ENCODE measurements at places on chromosomes 3 and 15.

DNA sequence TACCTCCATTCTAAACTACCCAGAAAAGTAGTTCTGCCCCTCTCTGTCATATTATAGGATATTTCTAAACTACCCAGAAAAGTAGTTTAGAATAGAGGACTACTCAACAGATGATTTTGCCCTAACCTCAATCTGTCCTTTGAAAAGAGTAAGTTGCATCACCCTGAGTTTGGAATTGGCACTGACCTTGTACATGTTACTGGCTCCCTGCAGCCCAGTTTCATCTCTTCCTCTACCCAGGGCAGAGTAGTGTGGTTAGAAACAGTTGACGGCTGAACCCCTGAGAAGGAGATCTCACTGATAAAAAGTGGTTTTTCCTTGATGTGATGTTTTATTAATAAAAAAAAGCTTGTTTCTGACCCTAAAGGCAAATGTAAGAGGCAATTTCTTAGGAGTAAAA, 340.5 kb upstream of the NECTIN3 start:
- DNase-seq, result no peak

GRCh38 chr3:186216900-186217819, 108.3 kb upstream of the ETV5 start:
- no peak for DNase-seq

DNA sequence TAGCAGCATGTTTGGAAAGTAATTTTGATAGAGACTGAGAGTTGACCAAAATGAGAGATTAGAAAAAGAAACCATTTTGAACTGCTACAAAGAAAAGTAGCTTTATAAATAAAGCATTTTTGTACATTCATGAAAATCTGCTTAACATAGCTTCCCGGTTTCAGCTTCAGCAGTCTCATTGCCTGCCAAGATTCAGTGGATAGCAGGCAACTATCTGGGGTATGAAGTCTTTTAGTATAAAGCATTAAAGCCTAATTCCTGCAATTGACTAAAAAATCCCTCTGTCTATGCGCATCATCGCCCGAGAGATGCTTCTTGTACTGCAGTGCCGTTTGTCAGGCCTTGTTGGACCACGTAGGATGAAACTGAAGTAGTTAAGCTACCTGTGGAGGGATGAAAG, 588.4 kb downstream of the NAALADL2 start:
- DNase-seq, result no peak

DNA sequence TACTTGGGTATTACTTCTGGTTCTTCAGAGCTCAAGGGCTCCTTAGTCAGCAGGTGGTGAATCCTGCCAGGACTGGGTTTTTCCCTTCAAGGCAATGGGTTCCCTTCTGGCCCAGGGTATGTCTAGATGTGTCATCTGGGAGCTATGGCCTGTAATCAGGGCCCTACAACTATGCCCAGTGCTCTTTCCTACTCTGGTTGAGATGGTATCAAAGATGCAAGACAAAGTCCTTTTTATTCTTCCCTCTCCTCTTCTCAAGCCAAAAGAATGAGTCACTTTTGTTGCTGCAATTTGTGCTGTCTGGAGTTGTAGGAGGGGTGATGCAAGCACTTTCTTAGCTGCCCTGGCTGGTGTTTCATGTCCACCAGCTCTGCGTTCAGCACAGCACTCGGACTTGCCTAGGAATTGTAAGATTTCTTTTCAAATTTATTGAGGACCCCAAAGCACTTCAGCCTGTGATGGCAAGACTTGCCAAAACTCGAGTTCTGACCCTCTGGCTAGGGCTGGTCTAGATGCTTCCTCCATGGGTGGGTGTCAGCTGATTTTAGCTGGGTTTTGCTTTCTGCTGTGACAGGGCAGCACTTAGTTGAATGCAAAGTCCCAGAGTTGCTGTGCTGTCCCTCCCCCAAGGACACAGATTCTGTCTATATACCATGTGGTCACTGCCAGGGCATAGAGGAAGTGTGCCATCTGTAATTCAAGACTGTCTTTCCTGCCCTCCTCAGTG, 129.2 kb upstream of the CBLB start:
- DNase-seq, result no peak

DNA sequence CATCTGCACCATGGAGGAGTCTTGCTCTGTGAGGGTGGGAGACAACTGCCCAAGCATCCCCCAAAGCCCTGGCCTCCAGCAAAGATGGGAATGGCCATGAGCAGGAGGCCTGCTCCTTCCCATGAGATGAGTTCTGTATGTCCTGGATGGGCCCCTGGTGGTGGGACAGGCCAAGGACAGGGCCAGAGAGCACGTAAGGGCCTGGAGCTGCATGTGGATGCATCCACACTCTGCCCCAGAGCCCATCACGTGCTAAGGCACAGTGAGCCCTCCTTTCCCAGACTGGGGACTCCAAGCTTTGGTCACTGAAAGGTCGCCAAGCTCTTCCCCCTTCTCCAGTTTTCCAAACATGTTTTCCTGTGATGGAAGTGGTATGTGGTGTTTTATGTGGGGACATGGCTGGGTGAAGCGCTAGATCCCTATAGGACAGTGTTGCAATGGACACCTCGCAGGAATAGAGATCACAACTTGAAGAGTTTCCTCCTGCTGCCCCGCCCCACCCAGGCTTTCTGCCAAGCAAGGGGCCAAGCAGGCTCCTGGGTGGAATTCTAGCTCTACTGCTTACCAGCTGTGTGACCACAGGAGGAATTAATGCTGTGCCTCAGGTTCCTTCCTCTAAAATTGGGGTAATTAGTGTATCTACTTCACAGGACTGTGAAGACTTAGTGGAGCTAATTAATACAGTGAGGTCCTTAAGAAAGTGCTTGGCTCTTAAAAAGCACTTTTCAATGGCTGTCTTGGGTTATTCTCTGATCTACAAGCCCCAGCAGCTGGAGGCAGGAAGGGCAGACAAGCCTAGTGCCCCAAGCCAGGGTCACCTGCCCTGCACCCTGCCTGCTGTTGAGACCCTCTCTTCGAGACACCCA, 106.4 kb upstream of the RPL32 start:
- no peak for DNase-seq

GRCh38 chr3:57152151-57153143, 12.7 kb downstream of the IL17RD start:
- no peak for DNase-seq

DNA sequence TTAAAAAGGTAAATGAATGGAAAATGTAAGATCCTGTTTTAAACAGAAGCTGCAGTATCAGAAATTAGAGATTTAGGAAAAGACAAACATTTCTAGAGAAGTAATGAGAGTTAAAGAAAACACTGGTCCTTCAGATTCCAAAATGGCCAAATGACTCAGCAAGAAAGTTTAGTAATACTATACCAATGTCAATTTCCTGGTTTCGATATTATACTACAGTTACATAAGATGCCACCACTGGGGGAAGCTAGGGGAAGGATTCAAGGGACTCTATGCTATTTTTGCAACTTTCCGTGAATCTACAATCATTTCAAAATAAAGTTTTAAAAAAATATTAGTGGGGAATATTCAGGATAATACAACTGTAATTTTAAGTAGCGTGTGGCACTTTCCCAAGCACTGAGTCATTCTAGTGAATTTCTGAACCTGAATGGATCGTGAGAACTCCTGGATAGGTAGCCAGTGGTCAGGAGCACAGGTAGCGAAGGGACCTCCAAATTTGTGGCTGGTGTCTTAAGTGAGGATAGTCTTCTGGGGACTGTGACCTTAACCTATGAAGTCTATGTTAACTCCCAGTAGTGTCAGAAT, 37.6 kb downstream of the TMCC1 start:
- DNase-seq, result no peak

GRCh38 chr3:7692866-7693265, 808.8 kb upstream of the LMCD1 start:
- DNase-seq, result no peak

- no peak for DNase-seq
Observed at GRCh38 chr15:66770518-66771350, 68.7 kb downstream of the SMAD6 start.

DNA sequence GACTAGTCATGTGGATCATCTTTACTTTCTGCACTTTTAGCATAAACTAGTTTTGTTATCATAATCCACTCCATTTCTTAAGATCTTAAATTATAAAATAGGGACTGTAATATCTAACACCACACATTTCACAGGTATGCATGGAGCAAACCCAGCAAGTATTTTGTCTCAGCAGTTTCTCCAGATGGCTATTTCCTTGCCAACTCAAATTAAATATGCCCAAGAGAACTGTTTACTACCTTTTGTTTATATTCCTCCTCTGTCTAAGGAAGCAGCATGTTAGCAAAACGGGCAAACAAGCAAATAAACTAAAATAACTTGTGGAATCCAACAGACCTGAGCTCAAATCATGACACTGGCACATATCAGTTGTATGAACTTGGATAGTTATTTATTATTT, 379.8 kb downstream of the LSAMP start:
- DNase-seq, result no peak

GRCh38 chr15:90879730-90880366, 4.5 kb upstream of the FES start:
- no peak for DNase-seq

DNA sequence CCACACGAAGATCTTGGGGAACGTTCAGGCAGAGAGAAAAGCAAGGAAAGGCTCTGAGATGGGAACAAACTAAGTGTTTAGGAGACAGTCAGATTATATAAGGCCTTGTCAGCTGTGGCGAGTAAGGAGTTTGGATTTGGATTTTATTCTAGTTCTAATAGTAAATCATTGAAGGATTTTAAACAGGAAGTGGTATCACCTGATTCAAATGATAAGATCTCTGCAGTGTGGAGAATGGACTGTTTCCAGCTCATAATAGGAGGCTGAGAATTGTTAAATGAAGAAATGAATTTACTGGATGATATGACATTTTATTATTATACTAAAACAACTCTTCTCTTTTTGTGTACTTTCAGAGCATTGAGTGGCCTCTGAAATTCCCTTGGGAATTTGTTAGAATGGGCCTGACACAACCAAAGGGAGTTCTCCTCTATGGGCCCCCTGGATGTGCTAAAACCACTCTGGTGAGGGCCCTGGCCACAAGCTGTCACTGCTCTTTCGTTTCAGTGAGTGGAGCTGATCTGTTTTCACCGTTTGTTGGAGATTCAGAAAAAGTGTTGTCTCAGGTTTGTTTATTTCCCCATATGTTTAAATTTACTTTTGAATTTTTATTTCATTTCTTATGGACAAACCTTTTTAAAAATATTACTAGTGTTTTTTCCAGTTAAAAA, 36.0 kb upstream of the GATM start:
- DNase-seq, result no peak

DNA sequence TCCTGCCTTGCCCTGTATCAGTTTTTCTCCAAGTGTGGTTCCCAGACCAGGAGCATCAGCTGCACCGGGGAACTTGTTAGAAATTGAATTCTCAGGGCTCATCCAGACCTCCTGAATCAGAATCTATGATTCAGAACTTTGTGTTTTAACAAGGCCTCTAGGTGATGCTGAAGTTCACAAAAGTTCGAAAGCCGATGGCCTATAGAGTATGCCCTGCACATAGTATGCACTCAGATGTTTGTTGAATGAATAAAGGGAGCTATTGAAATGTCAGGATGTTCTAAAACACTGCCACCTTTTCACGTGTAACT, 664 bp upstream of the LARP6 start:
- no peak for DNase-seq

- no peak for DNase-seq
Observed at GRCh38 chr3:36649125-36649524, 115.2 kb downstream of the DCLK3 start.

DNA sequence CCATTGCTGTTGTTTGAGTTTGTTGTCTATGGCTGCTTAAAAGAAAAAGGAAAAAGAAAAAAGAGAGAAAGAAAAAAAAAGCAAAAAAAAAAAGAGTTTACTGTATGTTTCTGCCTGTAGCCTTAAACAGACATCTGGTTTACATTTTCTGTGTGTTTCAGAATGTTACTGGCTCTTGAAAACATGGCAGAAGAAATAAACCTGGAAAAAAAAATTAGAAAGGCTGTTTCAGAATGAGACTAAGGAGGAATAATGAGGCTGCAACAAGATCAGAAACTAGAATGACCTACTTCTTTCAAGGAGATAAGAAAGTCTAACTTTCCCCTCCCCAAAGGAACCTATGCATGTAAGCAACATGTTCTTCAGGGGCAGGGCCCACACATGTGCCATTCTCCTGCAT, 292.1 kb downstream of the DIPK2A start:
- DNase-seq, result no peak

DNA sequence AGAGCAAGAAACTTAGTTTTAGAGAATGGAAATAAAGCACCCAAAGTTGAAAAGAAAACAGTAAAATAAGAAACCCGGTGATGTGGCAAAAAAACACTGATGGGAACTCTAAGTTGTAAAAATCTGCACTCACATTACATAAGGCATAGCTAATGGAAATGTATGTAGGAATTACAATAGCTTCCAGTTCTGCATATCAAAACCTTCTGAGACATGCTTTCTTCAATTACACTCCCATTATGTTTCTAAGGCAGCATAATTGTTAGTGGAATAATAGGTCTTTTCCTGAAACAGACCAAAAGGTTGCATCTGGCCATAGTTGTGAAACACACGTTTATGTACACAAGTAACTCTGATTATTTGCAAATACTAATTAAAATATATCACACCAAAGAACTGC, 41.4 kb downstream of the SLC30A4 start:
- DNase-seq, result no peak

DNA sequence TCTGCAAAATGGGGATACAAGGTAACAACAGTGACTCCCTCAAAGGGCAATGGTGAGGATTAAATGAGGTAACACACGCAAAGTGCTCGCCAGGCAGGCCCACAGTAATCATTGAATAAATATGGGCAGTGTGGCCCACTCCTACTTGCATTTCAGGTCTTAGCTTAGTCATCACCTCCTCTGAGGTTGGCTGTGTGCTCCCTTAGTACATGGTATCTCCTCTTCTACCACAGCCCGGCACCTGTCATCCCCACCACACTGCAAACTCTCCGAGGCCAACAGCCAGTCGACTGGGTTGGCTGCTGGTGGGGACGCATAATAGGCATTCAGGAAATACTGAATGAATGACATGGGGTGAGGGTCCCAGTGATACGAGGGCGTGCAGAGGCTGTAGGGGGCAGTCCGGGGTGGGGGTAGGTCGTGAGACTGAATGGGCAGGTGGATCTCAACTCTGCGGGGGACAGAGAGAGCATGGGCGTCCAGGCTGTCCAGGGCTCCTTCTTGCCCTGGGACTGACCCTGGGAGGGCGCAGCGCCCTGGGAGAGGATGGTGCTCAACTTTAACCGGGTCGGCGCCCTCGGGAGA, 375 bp upstream of the MYZAP start:
- no peak for DNase-seq

DNA sequence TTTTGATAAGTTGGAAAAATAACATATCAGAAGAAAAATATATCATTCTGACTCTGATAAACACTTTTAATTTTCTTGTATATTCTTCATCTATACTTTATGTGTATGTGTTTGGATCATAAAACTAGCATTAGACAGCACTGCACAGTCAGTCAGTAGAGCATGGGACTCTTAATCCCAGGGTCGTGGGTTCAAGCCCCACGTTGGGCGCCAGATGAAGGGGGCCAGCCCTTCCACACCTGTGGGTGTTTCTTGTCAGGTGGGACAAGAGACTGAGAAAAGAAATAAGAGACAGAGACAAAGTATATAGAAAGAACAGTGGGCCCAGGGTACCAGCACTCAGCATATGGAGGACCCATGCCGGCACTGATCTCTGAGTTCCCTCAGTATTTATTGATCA, 546.0 kb upstream of the NR2F2 start:
- DNase-seq, result no peak
